ENCODE measurements at places on chromosomes 6 and 20. TPM values are rescaled to one million over a fixed set of nuclear protein-coding genes. Genes with fewer than 3 reads are reported as not detected.

DNA sequence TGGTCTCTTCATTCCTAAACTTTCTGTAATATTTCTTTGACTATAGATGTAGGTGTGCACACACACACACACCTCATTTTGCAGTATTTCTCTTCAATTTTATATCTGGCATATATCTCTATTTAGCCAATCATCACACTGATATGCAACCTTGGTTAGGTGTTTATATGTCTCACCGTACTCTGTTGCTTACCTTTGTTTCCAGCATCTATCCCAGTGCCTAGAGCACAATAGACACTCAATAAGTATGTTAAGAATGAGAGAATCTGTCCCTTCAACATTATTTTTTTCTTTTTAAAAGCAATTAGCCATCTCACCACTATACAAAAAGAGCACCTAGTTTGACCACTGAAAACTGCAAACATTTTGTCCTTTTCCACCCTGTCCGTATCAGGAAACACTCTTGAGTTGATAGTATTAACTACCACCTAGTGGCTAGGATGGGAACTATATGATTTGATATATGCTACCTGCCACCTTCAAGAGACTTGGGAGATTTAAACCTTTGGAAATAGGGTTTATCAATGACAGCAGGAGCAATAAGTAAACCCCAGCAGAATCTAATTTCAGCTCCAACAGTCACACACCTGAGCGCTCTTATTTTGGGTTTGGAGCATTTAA, 48.7 kb upstream of the RSPO3 start:
- no peak for DNase-seq

DNA sequence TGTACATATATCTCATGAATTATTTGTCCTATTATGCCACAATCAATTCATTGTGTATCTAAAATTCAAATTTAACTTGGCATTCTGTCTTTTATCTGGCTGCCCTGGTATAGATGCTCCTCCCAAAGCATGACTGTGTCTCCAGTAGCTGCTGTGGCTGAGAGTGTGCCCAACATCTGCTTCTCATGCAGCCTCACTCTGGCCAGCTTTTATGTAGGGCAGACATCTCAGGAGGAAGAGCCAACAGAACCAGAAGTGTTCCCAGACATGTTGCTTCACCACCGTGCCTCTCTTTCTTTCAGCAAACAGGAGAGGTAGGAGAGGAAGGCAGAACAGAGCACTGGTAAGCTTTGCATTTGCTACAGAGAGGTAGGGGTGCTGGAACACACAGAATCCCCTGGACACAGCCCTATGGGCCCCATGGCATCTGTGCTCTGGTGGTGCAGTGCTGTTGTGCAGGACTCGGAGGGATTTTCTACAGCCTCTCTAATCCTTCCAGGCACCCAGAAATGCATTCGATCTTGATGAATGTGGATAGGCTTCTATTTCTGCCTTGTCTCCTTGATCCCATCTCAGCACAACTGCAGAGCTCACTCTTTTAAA, 637.1 kb downstream of the UTRN start:
- peak; percentile 20 for DNase-seq

DNA sequence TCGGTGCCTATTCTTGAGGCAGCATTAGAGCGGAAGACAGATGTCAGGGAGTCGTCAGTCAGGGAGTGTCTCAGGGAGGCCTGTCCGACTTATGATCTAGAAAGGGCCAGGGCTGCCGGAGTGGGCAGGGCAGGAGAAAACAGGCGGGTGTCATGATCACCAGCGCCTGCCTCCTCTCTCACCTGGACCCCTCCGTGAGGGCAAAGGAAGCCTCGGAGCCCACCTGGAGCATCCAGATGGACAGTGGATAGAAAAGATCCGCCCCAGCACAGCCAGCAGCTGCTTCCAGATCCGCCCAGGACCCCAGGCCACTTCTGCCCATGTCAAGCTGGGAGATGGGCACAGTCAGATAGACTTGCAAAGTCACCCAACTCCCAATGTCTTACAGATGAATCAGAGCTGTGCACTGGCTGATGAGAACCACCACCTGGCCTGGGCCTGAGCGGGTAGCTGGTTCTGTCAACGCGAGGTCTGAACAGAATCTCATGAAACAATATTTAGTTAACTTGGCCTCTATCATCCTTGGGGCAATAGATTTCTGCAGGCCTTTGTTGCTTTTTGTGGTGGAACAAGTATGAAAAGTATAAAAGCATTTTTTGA, 22.2 kb downstream of the PSMG4 start:
- DNase-seq, result no peak

- no peak for DNase-seq
Measured at GRCh38 chr6:55239099-55239498, 64.8 kb downstream of the HCRTR2 start.

- DNase-seq, result no peak
Measured at GRCh38 chr6:144148886-144149285, 1.4 kb upstream of the STX11 start.

CDH26 gene
- 1.4 TPM for total RNA-seq

- peak; percentile 22 for DNase-seq
Measured at GRCh38 chr6:32529697-32530430, at the start of gene HLA-DRB5. Gene HLA-DRB5 (minus strand): TSS chr6:32530287. CDS start chr6:32530224, 63 bp downstream.

All from left cardiac atrium (tissue), 4 donors.